ENCODE measurements at places on chromosomes 6 and 20.

DNA sequence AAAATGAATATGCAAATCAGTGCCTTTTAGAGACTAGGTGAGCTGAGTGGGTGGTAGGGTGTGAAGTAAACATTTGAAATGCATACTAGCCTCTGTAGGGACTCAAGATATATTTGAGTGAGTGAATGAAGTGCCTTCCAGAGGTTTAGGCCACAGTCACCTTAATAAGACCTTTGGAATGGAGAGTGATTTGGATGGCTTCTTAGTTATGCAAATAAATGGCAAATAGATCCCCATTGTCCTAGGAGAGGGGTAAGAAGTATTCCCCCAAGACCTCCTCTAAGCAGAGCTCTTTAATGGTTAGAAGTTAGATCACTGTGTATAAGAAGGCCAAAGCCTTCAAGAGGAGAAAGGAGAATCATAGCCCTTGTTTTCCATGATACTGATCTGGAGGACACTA lies 47.8 kb upstream of the IMPG1 start:
- DNase-seq: no peak

DNA sequence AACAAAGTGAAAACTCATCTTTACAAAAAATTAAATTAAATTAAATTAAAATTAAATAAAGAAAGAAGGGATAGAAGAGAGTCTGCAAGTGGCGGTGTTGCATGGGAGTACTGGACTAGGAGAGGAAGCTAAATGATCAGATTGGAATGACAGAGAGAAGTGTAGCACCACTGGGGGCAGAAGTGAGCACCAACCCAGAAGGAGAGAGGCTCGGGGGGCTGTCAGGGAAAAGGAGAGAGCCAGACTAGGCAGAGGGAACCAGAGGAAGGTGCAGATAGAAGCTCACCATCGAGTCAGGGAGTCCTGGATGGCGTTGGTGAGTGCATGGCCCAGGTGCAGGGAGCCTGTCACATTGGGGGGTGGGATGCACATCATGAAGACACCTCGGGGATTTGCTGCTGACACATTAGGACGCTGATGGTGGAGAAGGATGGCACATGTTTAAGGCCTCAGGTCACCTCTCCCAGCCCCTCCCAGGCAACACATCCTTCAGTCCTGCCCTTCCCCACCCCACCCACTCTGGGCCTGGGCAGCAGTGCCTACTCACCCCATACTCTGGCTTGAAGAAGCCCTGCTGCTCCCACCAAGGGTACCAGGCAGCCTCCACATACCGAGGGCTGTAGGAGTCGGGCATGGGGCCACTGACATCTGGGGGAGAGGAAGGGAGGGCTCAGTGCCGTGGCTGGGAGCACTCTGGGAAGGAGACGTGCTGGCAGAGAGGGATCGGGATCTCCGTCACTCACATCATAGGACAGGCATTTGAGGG lies 4.0 kb downstream of the VARS1 start:
- DNase-seq: no peak

GRCh38 chr6:20574355-20574754 lies 40.1 kb downstream of the CDKAL1 start:
- no peak for DNase-seq

GRCh38 chr6:110731196-110731595 lies 84.1 kb downstream of the CDK19 start:
- DNase-seq: no peak

DNA sequence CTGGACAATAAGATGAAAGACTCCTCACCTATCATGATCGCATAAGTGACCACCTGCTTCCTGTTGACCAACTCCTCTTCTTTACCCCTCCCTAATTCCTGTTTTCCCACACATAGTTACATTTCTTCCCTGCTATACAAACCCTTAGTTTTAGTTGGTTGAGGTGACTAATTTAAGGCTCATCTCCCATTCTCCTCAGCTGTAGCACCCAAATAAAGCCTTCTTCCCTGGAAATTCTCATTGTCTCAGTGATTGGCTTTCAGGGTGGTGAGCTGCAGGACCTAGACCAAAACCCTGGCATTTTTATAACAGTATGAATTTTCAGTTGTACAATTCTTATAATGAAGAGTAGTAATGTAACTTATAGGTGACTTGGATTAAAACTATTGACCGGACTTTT lies 2.1 kb downstream of the FKBP1C start:
- DNase-seq: no peak

- DNase-seq: no peak
Measured at GRCh38 chr20:2116170-2116940, 14.7 kb downstream of the STK35 start.

GRCh38 chr6:156423829-156424228 lies 353.3 kb upstream of the ARID1B start:
- no peak for DNase-seq

DNA sequence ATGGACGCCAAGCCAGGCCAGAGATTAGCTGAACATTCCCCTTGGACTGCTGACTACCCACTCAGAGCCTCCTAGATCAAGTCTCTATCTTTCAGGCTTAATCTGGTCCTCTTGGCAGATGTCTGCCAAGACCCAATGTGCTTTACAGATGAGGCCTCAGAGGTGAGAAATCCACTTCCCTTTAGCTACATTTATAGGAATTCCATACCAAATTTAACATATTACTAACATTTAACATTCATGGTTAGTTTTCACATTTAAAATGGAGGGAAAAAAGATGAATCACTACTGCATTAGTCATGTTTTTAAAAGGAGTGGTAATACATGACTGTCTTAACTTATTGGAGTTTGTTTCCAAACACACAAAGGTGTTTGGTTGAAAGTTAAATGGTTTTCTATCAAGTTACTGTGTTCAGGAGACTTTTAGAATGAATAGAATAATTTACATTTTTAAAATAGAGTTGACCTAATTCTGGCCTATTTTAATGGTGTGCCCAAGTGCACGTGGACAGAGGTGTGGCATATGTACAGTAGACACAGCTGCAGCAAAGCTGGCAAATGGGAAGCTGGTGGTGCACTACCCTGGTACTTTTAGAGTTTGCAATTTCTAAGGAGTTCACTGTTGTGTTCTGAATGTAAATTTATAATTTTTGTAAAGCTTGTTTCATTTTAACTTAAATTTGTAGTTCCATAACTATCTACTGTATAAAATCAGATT lies 41.9 kb upstream of the CALHM6 start:
- DNase-seq: no peak

GRCh38 chr6:157512382-157512682 lies 131.3 kb downstream of the ZDHHC14 start:
- no peak for DNase-seq

DNA sequence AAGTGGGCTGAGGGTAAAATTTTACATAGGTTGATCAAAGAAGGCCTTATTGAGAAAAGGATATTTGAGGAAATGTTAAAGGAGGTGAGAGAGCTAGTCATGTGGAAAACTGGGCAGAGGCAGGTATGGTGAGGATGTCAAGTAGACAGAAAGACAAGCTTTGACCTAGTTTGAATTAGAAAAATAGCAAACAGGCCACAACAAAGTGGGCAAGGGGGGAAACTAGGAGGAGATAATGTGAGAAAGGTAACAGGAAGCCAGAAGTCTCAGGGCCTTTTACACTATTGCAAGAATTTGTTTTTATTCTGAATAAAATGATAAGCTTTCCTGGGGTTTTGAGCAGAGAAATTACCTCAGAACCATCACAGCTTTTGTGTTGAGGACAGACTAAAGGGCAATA lies 115.7 kb downstream of the RWDD2A start:
- no peak for DNase-seq

- no peak for DNase-seq
Measured at GRCh38 chr20:50799890-50800550, 5.2 kb downstream of the BCAS4 start.

DNA sequence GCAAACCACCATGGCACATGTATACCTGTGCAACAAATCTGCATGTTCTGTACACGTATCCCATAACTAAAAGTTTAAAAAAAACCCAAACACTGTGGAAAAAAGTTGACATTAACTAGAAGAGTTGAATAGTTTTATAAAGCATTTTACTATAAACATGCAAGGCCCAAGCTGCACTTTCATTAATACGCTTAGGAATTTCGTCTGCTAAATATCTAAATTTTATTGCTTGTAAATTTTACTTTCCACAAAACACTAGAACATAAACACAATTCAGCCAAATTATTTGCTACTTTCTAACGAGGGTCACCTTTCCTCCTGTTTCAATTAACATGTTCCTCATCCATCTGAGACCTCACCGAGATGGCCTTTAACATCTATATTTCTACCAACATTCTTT lies 74.4 kb upstream of the MAN1A1 start:
- no peak for DNase-seq

DNA sequence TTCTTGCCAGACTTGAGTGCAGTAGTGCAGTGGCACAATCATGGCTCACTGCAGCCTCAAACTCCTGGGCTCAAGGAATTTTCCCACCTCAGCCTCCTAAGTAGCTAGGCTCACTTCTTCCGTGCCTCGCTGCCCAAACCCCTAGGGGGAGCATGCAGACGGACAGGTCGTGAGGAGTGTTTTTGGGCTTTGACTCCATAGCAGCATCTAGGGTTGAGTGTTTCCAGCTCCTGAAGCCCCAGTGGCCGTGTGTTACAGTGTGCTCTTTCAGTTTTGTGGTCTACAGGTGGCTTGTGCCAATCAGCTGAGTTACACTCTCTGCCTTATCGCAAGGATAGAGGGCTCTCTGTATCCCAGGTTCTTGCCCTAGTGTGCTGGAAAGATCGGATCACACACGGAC lies 33.4 kb downstream of the NCOA3 start:
- DNase-seq: no peak

DNA sequence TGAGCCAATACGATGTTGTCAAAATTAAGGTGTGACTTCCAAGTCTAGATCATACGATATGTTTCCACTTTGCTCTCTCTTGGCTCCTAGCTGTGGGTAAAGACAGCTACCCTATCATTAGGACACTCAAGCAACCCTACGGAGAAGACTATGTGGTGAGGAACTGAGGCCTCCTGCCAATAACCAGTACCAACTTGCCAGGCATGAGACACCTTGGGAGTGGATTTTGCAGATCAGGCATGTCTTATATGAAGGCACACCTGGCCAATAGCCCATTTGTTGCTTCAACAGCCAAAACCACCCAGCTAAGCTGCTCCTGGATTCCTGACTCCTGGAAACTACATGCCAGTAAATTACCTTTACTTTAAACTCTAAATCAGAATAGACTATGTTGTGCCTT lies 863.4 kb downstream of the DHX35 start:
- DNase-seq: no peak

GRCh38 chr20:63495741-63496595 lies 2.9 kb downstream of the EEF1A2 start:
- DNase-seq: no peak

GRCh38 chr6:40320947-40321346 lies 266.2 kb downstream of the LRFN2 start:
- DNase-seq: no peak

Data from RWPE2 (cell line).